ENCODE measurements at places on chromosomes 1 and 21.
A peak's percentile ranks its signal among the peaks of the same experiment; 100 is the strongest.

DNA sequence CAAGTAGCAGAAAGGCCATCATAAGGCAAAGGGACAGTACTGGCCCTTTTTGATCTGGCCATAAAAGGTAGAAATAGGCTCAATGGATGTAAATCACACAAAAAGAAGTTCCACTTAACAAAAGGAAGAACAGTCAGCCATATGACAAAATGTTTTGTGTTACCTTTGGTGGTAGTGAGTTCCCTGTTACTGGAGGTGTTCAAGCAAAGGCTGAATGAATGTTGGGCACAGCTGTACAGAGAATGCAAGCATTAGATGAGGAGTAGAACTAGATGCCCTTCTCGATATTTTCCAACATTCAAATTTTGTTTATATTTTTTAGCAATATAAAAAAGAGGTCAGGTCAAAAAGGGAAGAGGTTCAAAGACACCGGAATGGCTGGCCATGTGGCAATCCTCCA is 20.0 kb downstream of the OLFML3 start:
- no peak for DNase-seq

DNA sequence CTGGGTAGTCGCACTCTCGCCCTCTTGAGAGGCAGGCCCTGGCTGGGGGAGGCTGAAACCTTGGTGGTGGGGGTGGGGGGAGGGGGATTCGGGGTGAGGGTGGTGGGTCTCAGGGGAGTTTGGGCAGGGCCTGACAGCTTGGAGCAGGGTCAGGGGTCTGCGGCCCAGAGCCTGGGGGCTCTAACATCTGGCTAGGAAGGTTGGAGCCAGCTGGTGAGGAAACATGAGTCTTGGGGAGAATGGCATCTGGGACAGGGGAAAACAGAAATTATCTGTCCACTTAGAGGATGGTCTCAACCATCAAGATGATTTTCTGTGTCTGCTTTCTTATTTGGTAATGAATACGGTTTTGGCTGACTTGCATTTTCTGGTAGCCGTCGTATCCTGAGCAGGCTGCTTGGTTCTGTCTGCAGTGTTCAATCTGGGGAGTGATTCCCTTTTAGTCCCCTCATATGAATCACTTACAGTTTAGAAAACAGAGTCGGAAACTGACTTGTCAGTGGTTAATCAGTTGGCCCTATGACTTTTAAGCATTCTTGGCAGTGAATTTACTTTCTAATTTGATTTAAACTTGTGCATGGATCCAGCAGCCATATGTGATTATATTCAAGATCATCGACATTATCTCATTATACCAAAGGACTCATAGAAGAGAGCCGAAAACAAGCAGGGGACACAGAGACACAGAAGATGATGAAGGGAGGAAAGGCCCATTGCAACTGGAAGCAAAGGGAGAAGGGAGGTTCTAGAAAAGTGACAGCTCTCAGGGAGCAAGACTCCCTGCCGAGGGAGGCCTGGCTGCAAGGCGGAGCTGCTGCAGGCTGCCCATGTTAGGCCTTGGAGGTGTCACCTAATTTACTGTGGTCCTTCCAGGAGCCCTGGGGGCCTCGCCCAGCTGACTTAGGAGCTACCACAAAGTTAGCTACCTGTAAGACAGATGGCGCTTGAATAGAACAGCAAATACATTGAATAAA is 237.6 kb downstream of the SDCCAG8 start:
- DNase-seq, result no peak

DNA sequence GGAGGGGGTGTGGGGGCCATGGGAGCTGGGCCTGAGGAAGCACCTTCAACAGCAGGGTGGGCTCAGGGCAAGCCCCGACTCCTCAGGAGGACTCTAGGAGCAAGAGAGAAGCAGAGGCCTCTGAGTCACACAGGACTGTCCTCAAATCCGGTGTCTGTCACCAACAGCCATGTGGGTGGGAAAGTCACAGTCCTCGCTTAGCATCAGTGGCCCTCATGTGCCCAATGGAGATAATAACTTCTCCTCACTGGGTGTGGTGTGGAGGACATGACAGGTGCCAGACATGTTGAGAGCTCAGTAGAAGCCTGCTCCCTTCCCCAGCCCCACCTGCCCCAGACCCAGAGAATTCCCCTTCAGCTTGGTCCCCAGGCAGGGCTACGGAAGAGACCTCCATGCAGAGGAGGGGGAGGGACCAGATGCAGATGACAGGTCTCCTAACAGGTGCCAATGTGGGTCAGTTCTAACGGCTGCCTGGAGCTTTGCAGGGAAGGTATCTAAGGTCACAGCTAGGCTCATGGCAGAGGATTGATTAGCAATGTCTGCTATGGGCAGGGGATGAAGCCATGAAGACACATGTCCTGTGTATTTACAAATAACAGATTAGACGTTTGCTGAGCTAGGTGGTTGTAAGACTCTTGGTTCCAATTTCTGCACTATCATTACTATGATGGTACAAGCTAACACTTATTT is 30.2 kb downstream of the TTC39A start:
- DNase-seq, result no peak

- DNase-seq, result no peak
Observed at GRCh38 chr1:202697038-202697437, 13.2 kb downstream of the SYT2 start.

GRCh38 chr1:202811296-202812175 is 782 bp downstream of the PCAT6 start:
- DNase-seq, result no peak

- peak; percentile 29 for DNase-seq
Observed at GRCh38 chr1:1441002-1441888, 5.8 kb downstream of the VWA1 start.

DNA sequence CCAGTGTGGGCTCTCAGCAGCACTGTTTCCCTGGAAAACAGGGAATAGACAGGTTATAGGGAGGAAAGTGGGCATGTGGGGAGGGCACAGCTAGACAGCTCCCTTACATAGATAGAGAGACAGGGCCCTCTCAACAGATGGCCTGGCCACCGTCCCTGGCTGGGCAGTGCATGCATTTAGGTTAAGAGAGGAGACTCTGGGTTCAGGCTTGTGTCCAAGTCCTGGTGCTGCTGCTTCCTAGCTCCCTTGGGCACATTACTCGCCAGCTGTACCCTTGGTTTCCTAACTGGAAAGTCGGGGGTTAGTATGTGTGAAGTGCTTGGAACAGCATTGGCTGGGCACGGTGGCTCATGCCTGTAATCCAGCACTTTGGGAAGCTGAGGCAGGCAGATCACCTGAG is 9.1 kb downstream of the PLOD1 start:
- no peak for DNase-seq

DNA sequence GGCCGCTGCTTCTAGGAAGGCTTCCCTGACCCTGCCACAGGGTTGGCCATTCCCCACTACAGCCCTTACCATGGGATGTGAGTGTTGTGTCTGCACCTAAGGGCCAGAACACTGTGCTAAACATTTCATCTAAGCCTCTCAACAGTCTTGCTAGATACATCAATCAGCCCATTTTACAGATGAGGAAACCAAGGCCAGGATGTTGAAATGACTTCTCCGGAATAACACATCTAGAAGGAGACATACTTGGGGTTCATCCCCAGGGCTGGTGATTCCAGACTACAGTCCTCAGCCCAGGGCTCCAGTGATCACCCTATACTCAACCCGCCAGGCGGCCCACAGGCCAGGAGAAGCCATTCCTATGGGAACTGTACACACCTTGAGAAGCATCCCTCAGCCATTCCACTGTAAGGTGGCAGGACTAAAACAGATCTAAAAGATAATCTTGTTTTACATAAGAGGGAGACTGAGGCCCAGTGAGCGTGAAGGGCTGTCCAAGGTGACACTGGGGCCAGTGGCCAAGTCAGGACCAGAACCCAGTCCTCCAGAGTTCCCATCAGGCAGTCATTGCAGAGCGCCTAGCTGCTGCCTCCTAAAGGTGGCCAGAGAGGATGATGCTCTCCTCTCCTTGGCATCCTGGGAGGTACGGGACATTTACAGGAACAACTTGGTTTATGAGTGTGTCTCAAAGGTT is 119.5 kb downstream of the GLIS1 start:
- no peak for DNase-seq

DNA sequence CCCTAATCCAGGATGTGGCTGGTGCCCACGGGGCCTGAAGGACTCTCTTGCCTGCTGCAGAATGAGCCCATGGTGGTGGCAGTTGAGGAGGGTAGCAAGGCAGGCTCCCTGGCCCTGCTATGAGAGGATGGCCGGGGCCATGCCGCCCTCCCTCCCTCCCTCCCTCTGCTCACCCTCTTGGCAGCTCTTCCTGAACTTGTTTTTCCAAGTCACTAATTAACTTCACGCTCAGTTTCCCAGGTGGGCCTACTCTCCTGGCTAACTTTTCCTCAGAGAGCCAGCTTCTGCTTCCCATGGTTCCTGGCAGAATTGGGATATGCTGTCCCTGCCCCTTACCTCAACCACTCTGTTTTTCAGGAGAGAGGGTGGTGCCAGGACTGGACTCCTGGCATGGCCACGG is 10.2 kb downstream of the KCNC4 start:
- no peak for DNase-seq

DNA sequence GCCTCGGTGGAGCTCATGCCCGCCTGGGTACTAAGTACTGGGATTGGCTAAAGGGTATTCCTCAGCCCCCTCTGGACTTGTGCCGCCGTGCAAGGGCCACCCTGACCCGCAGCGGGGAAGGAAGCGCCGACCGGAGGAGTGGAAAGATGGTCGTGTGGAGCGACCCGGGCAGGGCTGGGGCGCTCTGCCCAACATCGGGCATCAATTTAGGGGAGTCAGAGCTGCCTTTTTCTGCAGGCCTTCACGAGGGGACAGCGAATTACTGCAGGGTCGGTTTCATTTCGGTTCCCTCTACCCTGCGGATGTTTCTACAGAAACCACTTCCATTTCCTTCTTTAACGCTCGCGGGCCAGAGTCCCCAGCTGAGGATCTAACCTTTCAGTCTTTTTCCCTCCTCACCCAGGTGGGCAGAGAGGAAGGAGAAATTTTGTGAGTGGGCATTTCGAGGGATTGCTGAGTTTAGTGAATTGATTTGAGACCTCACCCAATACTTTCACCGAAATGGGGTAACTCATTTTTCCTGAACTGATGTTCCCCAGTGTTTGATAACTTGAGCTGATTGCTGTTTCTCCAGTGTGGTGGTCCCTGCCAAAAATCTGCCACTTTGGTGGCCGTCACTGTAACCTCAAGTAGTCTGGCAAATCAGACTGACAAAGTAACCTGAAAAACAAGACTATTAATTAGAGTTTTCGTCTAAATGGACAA is 1.1 kb downstream of the TOR1AIP1 start:
- DNase-seq, result peak; percentile 20

DNA sequence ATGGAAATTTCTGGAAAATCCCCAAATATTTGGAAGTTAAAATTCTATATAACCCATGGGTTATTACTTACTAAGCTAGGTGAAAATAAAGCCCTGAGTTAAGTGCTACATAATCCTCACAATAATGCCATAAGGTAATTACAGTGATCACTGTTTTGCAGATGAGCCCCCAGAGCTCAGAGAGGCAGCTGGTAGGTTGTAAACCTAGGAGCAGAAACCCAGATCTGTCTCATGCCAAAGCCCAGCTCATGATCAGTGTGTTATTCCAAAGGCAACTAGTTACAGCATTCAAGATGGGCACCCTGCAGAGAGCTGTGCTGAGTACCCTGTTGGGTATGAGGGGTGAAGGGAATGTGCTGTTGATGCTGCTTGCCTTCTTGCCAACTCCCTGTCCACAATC is 10.8 kb upstream of the MYOG start:
- no peak for DNase-seq

- DNase-seq, result no peak
Observed at GRCh38 chr1:79113836-79114235, 107.3 kb upstream of the ADGRL4 start.

- no peak for DNase-seq
Observed at GRCh38 chr1:2442661-2443060, 30.3 kb upstream of the PEX10 start.

GRCh38 chr1:100747771-100748170 is 28.2 kb downstream of the VCAM1 start:
- no peak for DNase-seq

DNA sequence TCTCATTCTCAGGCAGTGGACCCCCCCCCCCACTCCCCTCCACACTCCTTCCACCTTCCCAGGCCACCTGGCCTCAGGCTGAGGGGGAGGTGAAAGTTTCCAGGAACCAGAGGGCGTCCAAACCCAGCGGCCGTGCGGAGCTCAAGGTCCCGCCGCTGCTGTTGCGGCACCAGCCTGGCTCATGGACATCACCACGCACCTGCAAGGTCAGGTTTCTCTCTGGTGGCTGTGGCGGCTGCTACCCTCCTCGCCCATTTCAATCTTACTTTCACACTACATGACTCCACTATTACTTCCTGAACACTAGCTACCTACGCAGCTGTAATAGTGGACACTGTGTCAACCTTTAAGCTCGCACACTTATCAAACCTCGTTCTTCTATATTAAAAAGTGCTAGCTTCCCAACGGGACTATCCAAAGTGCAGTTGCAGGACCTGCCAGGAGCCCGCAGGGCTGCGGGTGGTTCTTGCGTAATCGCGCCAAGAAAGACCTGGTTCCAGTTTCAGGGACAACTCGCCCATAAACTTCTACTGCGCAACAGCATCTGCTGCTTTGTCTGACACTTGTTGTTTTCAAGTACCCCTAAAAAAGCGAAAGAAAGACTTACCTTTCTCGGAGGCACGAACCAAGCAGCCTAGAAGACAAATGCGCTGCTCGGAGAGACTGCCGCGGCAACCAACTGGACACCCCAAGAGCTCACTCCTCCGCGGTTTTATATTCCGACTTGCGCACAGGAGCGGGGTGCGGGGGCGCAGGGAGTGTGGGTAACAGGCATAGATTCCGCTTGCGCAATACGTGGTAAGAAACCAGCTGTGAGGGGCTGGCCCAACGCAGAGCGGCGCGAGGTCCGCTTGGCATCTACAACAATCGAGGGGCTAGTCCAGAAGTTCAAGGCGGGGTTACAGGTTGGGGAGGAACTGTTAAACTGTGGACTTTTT is at the start of gene DIRAS3:
Gene DIRAS3 (minus strand): TSS at position 687 of the 938 bp plus-strand sequence. CDS start 3,330 bp downstream, outside the sequence.
- no peak for DNase-seq

DNA sequence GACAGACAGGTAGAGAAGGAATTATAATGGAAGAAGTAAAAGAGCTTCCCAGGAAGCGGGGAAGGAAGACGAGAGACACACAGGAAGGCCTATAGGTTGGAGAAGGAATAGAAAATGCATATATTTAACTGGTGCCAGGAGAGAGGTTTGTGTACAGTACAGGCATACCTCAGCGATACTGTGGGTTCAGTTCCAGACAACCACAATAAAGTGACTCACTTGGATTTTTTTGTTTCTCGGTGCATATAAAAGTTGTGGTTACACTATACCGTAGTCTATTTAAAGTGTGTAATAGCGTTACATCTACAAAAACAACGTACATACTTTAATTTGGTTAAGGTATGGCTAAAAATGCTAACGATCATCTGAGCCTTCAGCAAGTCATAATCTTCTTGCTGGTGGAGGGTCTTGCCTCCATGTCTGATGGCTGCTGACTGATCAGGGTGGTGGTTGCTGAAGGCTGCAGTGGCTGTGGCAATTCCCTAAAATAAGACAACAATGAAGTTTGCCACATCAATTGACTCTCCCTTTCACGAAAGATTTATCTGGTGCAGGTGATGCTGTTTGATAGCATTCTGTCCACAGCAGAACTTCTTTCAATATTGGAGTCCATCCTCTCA is 16.0 kb downstream of the YARS1 start:
- no peak for DNase-seq

Data from stimulated activated CD8-positive, alpha-beta memory T cell treated with anti-CD3 and anti-CD28 coated beads, Interleukin-12 subunit alpha, Interleukin-12 subunit beta, amount 100 ng/mL, for 1 hour (primary cell).